ENCODE measurements at places on chromosomes 2 and 18.

GRCh38 chr18:6901286-6901926 lies 171.9 kb downstream of the ARHGAP28 start:
- no peak for DNase-seq

DNA sequence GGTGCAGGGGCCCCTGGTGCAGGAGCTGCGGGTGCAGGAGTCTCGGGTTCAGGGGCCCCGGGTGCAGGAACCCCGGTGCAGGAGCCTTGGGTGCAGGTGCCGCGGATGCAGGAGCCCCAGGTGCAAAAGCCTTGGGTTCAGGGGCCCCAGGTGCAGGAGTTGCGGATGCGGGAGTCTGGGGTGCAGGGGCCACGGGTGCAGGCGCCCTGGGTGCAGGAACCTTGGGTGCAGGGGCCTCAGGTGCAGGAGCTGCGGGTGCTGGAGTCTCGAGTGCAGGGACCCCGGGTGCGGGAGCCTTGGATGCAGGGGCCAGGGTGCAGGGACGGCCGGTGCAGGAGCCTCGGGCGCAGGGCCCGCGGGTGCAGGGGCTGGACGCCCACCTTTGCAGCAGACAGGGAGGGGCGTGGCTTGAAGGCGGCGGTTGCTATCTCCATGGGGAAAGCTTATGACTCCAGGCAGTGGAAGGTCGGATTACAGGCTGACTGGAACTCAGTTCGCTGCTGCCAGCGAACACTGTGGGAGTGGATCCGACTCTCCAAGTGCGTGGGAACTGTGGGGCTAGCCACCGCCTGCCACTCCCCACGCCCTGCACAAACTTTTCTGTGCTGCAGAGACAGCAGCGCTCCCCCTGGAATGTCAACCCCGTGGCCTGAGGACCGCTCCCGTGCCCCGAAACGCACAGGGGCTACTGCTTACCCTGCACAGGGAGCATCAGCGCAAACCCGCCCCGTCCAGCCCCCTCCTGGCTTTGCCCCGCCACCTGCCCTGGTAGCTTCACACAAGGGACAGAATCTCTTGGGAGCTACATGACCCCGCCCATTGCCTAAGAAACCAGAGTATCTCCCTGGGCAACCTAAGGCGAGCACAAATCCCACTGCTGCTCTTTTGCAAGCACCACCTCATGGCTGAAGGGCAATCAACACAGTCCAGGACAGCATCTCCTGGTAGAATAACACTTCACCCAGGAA lies 40.3 kb downstream of the COPS9 start:
- DNase-seq, result no peak

GRCh38 chr2:37586663-37587317 lies 84.7 kb downstream of the CDC42EP3 start:
- no peak for DNase-seq

DNA sequence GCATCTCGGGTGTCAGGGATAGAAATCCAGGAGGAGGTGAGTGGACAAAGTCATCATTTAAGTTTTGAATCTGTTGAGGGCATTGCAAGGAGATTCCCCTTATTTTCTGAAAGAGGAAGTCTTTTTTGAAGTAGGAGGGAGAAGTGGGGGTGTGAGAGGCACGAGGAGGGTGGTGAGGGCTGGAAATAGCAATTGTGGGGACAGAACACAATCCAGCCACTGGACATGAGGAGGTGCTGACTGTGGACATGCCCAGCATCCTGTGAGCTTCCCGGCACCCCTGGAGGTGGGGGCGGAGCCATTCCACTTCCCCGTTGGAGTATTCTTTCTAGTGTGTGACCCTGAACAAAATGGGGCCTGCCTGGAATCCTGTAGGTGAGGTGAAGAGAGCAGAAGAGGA lies 310.7 kb upstream of the EPAS1 start:
- no peak for DNase-seq

DNA sequence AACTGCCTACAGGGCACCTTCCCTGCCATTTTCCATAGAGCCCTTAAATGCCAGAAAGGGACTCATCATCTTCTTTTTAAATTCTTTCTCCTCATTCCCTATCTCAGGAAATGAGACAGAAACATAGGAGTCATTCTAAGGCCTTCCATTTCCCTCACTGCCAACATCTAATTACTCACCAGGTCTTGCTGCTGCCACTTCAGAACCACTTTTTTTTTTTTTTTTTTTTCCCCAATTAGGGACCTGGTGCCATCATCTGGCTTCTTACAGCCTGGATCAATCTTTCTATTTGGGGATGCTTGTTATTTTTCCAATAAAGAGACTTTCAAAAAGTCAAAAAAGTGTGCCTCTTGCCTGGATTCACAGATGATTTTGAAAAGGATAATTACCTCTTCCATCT lies 373.4 kb downstream of the LPIN1 start:
- no peak for DNase-seq

GRCh38 chr2:119794237-119794636 lies 34.5 kb downstream of the PTPN4 start:
- no peak for DNase-seq

Measured in CD4-positive, alpha-beta T cell treated with Interleukin-15 for 4 hours (primary cell).